Cardiac muscle cell (in vitro differentiated cells and primary cell): ENCODE measurements at places on chromosomes 12 and 14. TPM values are rescaled to one million over a fixed set of nuclear protein-coding genes. Genes with fewer than 3 reads are reported as not detected.
A peak's percentile ranks its signal among the peaks of the same experiment; 100 is the strongest.

Gene MORN3
- 1.1 and 2.0 TPM in 2 replicates for total RNA-seq

DNA sequence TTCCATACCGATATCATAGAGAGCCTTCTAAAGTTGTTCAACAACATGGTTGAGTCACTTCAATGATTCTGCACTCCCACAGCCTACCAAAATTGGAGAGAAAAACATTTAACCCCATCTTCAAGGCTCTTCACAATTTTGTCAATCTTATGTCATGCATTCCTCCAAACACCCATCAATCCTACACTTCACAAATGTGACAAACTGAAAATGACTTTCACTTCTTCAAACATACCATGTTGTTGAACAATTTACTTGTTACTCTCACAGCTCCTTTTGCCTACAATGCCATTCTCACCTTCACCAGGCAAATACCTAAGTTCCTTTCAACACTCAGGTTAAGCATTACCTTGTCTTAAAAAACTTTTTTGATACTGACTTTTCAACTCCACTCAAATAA, 88.0 kb downstream of the OSBPL8 start:
- no peak for DNase-seq

- peak; percentile 68 for DNase-seq
Observed at GRCh38 chr12:9049520-9050133, 60.3 kb downstream of the KLRG1 start.

DNA sequence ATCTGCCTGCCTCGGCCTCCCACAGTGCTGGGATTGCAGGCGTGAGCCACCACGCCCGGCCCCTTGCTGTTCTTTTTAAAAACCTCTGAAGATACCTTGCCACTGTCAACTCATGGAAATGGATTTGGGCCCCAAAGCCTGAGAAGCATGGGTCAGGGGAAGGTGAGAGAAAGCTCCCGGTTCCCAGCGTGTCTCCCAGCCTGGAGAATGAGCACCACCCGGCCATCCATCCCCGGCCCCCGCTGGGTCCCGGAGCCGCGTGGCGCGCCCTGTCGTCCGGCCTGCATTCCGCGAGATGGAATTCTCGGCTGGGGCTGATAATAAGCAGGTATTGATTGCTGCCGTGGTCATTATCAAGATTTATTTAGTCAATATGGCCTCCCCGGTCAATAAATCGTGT, 126.5 kb upstream of the MYL2 start:
- DNase-seq, result no peak

Gene CLEC9A
- not detected in 2 replicates for total RNA-seq

GRCh38 chr12:104180374-104180773, 35.2 kb upstream of the TXNRD1 start:
- DNase-seq, result no peak

Gene PSME2
- total RNA-seq, result 92.3 and 97.6 TPM in 2 replicates

- peak; percentile 77 for DNase-seq
Observed at GRCh38 chr14:94575730-94576585, 5.3 kb upstream of the SERPINA5 start.

DNA sequence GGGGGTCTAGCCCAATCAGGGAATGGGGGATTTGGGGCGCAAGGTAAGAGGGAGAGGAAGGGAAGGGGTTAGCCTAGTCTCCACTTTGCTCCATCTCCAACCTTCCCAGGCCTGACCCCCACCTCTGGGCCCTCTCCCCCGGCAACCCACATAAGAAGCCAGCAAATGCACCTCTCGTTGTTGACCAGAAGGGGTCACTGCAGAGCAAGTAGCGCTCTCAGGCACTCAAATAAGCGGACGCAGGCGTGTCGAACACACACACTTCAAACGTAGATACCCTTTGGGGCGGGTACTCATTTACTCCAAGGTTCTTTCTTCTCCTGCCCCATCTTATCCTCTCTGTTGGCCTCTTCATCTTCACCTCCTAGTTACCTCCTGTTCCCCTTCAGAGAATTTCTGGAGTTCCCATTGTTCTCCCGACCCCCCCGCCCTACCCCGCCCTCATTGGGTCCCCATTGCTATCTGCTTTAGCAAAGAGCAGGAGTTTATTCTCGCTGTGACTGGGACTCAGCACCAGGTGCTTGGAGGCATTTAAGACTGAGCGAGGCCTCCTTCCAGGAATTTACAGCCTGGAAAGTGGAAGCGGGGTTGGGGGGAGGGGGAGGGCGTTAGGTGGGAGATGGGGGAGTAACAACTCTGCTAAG, 1.5 kb upstream of the SRRM4 start:
- DNase-seq, result peak; percentile 62

DNA sequence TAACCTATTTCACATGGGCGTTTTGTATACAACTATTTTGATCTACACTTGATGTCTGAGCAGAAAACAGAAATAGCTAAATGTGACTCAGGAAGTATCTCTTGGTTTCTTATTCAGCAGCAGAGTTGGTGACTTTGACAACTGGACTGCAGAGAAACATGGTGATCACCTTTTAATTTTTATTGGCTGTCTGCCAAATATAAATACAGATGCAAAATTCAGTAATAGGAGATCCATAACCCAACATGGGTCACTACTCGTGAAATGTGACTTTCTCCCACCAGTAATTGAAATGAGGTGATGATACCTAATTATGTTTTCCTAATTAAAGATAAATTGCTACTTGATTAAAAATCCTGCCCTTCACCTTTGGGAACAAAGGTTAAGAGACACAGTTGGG, 487.1 kb downstream of the NELL2 start:
- DNase-seq, result no peak

DNA sequence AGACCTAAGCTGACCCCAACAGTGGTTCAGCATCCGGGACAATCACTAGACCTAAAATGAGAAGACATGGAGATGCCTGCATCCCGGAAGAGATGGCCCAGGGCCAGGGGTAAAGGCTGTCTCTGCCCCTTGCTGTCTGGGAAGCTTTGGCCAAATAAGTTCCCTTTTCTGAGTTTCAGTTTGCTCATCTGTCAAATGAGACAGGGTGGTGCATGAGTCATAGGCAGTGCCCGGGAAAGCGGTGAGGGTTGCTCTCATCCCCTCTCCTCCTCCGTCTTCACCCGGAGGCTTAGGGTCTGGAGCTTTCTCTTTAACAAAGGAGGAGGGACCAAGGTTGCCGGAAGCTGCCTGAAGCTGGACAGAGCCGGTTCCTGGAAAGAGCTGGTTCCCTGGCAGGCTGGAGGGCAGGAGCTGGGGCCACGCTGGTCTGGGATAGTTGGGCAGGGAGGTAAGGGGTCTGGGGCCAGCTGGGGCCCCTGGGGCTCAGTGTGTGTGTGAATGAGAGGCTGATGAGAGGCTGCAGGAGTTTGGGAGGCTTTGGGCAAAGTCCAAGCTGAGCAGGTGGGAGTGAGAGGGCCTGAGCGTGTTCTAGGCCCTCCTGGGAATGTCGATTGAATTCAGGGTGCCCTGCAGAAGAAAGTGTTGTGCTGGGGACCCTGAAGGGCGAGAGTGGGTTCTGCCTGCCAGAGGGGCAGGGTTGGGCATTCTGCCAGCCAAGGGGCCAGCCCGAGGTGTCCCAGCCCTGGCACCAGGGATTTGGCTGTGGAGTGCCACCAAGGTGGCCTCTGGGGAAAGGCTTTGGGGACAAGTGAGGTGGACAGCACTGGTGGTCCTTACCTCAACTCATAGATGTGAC, at the start of gene SDSL:
TSS of gene SDSL (plus strand) at position 351 of the 856 bp plus-strand sequence. CDS start 5,603 bp downstream, outside the sequence.
- DNase-seq, result peak; percentile 60

DNA sequence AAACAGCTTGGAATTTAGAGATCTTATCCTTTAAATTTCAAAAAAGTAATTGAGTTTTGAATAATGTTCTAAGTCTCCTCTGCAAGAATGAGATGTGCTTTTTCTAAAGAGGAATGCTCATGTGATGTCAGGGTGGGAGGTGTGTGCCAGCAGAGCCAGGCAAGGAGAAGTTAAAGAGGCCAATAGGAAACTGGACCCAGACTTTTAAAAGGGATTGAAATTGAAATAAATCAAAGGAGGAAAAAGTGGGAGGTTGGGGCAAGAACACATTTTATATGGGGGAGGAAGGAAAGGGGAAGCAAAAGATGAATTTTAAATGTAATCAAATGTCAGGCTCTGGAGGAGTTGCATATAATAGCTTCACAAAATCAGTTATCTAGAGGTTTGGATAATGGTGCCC, 126.1 kb downstream of the FIGNL2 start:
- DNase-seq, result no peak

Gene RNASE3
- total RNA-seq, result not detected in 2 replicates

Gene PLA2G1B
- total RNA-seq, result not detected in 2 replicates

GRCh38 chr12:111366075-111366474, 2.8 kb downstream of the PHETA1 start:
- no peak for DNase-seq

DNA sequence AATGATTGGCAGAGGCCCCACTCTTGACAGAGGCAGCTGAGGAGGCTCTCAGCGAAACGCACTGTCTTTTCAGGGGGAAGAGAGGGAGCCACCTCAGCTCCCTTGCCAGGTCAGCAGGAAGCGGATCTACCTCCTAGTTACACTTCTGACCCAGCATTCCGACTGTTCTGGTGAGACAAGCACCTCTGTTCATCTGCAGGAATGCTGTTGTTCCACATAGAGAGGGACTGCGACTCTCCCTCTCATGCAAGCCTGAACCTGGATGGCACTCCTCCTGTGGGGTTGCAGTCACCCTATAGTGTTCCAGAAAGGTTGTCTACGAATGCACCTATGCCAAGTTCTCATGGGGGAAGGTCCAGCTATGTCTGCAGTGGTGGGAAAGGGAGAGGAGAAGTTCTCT, 37.1 kb upstream of the AEBP2 start:
- DNase-seq, result no peak

DNA sequence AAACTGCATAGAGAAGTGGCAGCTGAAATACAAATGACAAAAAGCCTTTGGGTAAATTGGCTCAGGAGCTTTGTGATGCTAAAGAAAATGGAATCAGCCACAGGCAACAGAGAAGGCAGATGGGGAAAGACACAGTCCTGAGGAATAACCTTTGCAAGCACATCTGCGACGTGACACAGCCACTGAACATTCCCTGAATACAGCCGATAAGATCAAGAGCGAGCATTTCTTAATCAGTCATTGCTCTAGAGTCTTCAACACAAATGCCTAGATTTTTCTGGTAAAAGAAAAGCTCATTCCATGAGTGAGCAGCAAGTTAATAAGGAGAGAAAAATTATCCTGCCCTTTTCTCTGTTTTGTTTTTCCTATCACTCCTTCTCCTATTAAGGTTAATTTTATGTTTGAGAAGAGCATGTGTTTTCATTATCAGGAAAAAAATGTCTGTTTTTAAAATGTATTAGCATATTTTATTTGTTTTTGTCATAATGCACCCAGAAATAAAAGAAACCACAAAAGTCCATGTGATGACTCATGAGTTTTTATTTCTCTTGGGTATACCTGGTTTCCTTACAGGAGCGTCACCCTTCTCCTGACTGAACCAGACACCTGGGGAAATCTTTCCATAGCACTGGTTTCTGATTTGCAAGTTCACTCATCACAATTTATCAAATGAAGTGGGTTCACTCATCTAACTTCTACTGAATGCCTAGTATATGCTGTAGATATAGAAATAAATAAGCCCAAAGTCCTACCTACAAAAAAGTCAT, 45.4 kb upstream of the PCED1B start:
- peak; percentile 60 for DNase-seq
